ENCODE measurements at places on chromosomes 13 and 19.

GRCh38 chr19:4174213-4174894 lies 8.0 kb downstream of the SIRT6 start:
- no peak for DNase-seq

- no peak for DNase-seq
Observed at GRCh38 chr13:25958986-25959385, 92.8 kb downstream of the SHISA2 start.

DNA sequence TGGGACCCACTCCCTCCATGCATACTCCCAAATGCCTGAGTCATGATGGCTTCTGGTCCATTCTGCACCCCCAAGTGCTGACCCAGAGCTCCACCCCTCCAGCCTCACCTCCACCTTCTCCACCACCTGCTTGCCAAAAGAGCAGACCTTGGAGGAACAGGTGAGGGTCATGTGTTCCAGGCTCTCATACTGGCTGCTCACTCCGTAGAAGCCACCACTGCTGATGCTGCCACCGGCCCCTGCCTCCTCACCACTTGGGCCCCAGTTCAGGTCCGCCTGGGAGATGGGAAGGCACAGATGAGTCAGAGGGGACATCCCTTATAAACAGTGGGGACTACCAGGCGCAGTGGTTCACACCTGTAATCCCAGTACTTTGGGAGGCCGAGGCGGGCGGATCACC lies 7.9 kb downstream of the CD37 start:
- DNase-seq = no peak

GRCh38 chr13:18948664-18949488 lies 232.7 kb downstream of the TUBA3C start:
- no peak for DNase-seq

GRCh38 chr19:42081584-42082203 lies 5.7 kb downstream of the ZNF574 start:
- no peak for DNase-seq

DNA sequence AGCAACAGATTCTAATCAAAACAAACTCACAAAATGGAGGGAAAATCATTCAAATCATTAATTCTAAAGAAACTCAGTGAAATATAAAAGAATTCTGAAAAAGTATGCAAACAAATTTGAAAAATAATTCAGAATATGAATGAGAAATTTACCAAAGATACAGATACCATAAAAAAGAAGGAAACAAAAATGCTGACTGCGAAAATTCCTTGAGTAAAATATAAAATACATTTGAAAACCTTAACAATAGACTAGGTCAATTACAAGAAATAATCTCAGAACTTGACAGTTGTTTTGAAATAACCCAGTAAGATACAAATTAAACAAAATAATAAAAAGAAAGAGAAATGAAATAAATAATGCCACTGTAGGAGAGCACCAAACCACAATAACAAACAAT lies 1289.0 kb downstream of the SLITRK1 start:
- no peak for DNase-seq

GRCh38 chr13:114095486-114095885 lies 36.9 kb downstream of the RASA3 start:
- no peak for DNase-seq

- no peak for DNase-seq
Observed at GRCh38 chr13:99909836-99910619, 61.5 kb downstream of the ZIC5 start.

DNA sequence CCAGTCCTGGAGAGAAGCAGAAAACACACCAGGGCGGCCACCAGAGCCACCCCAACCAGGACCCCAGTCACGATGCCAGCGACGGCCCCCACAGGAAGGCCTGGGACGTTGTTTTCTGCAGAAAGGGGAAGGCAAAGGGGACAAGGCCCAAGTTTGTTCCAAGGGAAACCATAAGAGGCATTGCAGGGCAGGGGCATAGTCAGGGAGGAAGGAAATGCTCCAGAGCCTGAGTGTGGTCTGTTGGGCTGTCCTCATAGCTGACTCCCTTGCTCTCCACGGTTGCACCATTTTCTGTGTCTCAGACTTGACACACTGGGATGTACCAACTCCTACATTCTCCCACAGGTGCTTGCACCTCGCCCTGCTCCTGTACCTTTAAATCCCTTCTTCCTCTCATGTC lies 5.2 kb downstream of the CEACAM4 start:
- no peak for DNase-seq

DNA sequence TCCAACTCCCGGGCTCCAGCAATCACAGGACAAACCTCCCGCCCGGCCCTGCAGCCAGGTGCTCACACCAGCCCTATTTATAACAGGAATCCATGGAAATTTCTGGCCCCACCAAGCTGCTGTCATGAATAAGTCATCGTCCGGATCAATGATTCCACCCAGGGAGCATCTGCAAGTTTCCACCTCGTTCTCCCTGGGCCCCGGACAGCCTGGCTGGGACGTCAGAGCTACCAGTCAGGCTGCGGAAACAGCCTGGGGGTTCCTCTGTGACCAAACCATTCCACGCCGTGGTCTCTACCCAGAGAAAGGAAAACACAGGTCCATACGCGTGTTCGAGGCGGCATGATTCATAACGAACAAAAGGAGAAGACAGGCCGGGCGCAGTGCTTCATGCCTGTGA lies 20.7 kb upstream of the PTBP1 start:
- no peak for DNase-seq

DNA sequence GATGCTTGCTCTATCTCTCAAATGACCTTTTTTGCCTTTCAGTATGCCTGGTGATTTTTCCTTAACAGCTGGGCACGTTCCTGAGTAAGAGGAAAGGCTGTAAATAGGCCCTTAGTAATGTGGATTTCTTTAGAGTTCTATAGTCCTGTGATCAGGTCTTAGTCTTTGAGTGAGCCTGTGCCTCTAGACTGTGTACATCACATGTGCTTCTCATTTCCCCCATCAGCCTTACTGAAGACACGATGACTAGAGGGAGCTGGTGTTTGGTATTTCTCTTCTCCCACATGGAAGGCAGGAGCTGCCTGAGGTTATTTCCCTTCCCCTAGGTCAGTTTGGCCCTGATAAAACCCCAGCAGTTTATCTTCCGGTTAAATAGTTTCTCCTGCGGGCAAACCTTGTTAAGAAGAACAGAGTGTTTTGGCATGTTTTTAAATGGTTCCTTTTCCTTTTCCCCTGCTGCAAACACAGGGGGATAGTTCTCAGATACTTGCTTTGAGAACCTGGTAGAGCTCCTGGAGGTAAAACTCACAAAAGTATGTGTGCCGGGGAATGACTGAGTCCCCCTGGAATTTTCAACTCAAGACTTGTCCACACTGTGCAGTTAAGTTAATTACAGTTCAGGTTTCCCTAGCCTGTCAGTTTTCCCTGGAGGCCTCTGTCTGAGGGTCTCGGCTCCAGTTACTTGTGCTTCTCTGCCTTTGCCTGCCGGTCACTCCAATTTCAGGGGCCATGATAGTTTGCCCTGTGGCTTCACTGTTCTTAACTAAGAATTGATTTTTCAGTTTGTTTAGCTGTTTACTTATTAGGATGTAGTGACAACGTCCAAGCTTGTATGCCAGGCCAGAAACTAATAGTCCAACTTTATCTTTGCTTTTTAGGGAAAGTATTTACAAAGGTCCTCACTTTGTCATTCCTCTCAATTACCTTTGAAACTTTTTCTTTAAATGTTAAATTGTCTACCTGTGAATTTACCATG lies 94.4 kb downstream of the URI1 start:
- no peak for DNase-seq

DNA sequence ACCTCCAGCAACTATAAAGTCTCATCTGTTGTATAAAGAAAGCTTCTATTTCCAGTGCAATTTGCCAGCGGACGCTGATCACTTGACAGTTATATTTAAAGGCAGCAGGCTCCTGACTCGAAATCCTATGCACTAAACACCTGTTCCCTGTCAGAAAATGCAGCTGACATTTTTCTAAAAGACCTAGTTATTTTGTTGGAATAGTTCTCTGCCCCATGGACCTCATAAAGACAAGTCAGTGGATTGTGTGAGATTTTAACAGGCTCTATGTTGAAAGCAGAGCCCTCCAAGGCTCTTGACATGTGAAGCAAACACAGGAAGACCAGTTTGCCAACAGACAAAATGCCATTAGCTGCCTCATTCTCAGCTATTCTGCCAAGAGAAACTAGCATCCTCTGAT lies 304.7 kb upstream of the KLF12 start:
- DNase-seq = no peak

DNA sequence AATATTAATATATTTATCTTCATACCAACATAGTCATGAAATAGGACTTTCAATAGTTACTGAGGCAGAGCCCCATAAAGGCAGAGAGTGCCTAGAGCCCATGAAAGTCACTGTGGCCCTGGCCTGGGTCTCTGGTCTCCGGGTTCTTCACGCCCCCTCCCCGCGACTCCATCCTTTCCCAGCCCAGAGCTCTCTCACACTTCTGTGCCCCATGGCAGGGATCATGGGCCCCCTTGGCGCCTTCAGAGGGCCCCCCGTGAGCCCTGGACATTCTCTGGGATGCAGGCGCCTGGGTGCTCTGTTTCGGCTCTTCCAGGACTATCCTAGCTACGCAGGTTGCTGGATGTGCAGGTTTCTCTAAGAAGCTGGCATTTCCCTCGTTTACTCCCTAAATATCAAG lies 228.4 kb downstream of the TEX29 start:
- DNase-seq = no peak

- DNase-seq = no peak
Observed at GRCh38 chr19:36987091-36987490, 71.0 kb downstream of the ZNF568 start.

DNA sequence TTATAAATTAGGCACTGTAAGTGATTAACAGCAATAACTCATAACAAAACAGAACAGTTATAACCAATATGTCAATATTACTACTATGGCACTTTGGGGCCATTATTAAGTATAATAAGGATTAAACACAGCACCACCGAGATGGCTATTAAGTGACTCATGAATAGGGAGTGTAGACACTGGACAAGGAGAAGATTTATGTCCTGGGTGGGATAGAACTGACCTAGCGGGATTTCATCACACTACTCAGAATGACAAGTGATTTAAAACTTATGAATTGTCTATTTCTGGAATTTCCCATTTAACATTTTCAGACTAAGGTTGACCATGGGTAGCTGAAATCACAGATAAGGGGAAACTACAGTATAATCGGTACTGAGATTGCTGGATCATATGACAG lies 79.0 kb upstream of the SLC7A1 start:
- DNase-seq = no peak

Measured in activated gamma-delta T cell treated with anti-CD3 and anti-CD28 coated beads, Interleukin-2, amount 50 U/mL, for 16 hours (primary cell).